HepG2 (cell line): ENCODE measurements at places on chromosomes 1 and 21. TPM values are rescaled to one million over a fixed set of nuclear protein-coding genes. Genes with fewer than 3 reads are reported as not detected.
A peak's percentile ranks its signal among the peaks of the same experiment; 100 is the strongest.

- H3K4me1 ChIP-seq = peaks cover 27% of the 10 kb centered on the region
- DNase-seq = no peak
- H3K36me3 ChIP-seq = no peaks in the 10 kb centered on the region
- no peak overlapping the region for H3K4me3 ChIP-seq
- H3K27ac ChIP-seq = no peak overlapping the region
These were observed 4.7 kb upstream of the F5 start for GRCh38 chr1:169590932-169591331.

- H3K27ac ChIP-seq = no peak overlapping the region
- no peaks in the 10 kb centered on the region for H3K36me3 ChIP-seq
- H3K4me1 ChIP-seq = no peaks in the 10 kb centered on the region
- no peak overlapping the region for H3K4me3 ChIP-seq
- DNase-seq = no peak
These were observed 19.1 kb downstream of the SELP start for GRCh38 chr1:169610858-169611257.

DNA sequence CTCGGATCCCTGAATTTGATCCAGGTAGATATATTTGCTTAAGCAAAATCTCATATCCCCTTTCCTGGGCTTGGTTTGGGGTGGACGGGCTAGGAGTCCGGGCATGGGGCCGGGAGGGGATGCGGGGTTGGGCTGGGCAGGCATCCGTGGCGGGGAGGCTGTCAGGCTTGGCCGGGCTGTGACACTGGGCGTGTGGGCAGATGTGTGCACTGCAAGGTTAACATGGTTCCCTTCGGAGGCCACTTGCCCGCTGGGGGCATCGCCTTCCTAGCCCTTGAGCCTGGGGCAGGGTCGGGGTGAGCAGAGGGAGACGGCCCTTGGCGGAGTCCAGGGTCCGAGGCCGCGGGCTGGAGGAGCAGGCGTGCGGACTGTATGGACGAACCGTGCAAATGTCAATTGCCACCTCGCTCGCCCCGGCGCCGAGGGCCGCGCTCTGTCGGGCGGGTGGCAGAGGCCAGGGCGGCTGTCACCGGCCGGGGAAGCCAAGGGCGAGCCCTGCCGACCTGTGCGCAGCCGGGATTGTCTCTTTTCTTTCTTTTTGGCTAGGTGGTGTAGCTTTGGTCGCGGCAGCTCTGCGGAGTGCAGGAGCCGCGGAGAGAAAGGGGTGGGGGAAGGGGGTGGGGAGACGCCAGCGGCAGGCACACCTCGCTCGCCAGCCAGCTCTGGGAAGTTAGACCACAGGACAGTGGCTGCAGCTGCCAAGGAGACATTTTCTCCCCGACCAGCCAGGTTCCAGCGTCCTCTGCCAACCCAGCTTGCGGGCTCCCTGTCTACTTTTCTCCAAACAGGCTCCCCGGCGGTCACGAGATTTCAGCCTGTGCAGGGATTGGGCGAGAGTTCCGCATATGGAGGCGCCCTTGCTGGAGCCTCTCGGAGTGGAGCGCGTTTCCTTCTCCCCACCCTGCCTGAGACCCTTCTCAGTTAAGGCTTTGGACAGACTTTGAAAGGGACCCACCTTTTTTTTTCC, 1.3 kb downstream of the RCOR3 start:
- DNase-seq = peak; percentile 66
- peaks cover 26% of the 10 kb centered on the region; the same call in 1 of the 2 replicates for H3K4me1 ChIP-seq
- peak overlapping the region; percentile 97 for H3K4me3 ChIP-seq
- H3K36me3 ChIP-seq = no peaks in the 10 kb centered on the region

GRCh38 chr1:205604825-205605505, 26.8 kb downstream of the ELK4 start:
- H3K36me3 ChIP-seq = peaks cover 4% of the 10 kb centered on the region; the same call in 1 of the 2 replicates
- peaks cover 25% of the 10 kb centered on the region for H3K4me1 ChIP-seq
- H3K4me3 ChIP-seq = no peak overlapping the region
- H3K27ac ChIP-seq = no peak overlapping the region
- no peaks in the 10 kb centered on the region for H3K27me3 ChIP-seq

GRCh38 chr1:212975111-212975918, 25.0 kb downstream of the VASH2 start:
- no peaks in the 10 kb centered on the region for H3K4me1 ChIP-seq
- H3K27ac ChIP-seq = no peak overlapping the region
- DNase-seq = no peak
- no peak overlapping the region for H3K4me3 ChIP-seq
- no peaks in the 10 kb centered on the region for H3K36me3 ChIP-seq
- no peaks in the 10 kb centered on the region; the same call in 1 of the 2 replicates for H3K27me3 ChIP-seq

DNA sequence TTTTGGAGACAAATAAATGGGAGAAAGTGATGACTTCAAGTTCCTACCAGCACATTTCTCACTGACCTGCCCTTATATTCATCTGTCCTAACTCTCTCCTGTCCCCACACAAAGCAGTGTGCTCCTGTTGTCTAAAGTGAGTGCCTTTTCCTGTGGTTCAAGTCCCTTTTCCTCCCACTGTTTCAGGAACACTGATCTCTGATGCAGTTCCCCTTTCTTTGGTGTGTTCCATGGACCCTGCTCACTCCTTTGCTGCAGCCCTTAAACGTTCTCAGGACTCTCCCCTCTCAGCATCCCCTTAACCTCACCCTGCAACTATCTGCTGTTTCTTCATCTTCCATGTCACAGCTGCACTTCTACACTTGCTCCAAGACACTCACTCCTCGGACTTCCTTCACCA, 195.8 kb upstream of the ETV3 start:
- H3K36me3 ChIP-seq = no peaks in the 10 kb centered on the region
- no peak overlapping the region for H3K4me3 ChIP-seq
- no peak for DNase-seq
- H3K4me1 ChIP-seq = no peaks in the 10 kb centered on the region
- H3K27me3 ChIP-seq = no peaks in the 10 kb centered on the region
- H3K27ac ChIP-seq = no peak overlapping the region

DNA sequence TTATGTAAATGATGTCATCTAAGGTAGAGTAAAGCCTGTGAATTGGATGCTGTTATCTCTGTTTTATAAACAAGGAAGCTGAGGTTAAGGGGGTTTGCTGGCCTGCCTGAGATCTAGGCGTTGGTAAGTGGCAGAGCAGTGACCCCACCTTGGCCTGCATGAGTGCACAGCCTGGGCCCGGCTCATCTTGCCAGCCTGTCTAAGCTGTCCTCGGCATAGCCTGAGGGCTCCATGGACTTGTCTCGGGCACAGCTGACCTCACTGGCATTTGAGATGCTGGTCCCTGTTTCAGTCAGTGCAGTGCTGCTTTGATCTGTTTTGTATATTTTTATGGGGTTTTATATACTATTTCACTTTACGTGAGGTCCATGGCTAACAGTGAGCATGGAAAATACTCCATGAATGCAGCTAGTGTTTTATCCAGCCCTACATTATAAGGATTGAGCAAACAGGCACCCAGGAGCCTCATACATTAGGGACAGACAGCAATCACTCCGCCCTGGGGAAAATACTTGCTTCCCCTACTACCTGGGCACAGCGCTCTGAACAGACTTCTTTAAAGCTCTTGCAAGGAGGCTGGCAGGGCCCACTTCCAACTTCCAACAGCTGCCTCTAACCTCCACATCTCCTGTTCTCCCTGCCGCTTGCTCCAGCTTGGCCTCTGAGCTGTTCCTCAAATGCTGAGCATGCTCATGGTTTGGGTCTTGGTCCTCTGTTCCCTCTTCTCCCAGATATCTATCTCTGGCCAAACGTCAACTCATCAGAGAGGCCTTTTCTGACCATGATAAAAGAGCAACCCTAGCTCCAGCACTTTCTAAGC, 150.6 kb upstream of the HMGB4 start:
- no peak for DNase-seq
- no peak overlapping the region for H3K4me3 ChIP-seq
- H3K36me3 ChIP-seq = no peaks in the 10 kb centered on the region
- H3K27ac ChIP-seq = no peak overlapping the region
- no peaks in the 10 kb centered on the region for H3K4me1 ChIP-seq
- no peaks in the 10 kb centered on the region for H3K27me3 ChIP-seq

DNA sequence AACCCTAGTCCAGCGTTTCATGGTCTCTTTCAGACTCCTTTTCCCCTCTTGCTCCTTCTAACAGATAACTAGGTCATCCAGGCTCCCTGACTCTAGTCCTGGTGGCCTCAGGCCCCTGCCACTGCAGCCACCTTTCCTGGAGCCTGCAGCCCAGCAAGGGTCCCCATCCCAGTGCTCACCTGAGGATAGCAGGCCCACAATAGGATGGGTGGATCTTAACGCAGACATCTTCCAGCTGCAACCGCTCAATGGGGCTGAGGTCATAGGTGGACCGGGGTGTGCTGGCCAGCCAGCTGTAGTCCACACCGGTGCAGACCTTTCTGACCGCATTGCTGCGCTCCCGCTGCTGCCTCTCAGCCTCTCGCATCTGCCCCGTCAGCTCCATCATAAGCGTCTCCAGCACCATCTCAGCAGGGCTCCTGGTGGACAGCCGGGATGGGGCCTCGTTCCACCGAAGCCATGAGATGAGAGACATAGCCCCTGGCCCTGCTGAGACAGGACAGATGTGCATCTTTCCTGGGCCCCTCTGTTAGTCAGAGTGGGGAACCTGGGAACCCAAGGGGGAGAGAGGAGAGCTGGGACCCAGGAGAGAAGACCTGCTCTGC, 10.9 kb downstream of the RD3 start:
- H3K36me3 ChIP-seq = no peaks in the 10 kb centered on the region
- peaks cover 32% of the 10 kb centered on the region for H3K27me3 ChIP-seq
- no peak overlapping the region for H3K4me3 ChIP-seq
- no peak overlapping the region for H3K27ac ChIP-seq
- H3K4me1 ChIP-seq = 0 out of 2 replicates have a peak, but pooled peaks cover 9% of the 10 kb centered on the region

DNA sequence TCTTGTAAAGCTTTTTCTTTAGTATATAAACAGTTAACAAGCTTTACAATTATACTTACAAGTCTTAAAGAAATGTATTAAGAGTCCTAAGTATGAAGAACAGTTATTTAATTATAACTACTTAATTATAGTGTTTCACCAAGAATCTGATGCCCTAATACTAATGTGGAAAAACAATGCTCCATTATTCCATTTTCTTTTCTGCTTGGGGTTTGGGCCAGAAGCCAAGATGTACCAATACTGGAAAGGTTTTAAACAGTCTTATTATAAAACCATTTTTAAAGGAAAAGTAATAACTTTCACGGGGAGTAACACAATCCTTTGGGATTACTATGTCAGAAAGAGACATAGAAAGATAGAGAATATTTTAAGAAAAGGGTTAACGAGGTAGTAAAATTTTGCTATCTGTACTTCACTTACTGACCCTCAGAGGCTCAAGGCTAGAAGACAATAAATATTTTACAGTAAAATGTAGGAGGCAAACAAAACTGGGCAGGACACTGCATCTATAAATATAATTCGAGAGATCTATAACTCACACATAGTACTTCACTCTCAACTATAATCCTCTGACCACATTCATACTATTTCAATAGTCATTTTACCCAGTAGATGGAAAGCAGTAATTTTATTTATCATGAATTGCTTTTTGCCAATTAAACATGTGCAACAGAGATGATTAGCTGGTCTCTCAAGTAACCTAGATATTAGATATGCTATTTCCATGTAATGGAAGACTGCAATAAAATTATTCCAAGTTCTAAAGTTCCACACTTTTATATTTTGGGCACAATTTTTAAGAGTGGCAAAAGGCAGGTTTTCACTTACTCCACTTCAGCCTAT, 63.9 kb downstream of the LTN1 start:
- H3K27me3 ChIP-seq = no peaks in the 10 kb centered on the region
- no peak for DNase-seq
- H3K27ac ChIP-seq = no peak overlapping the region
- H3K4me1 ChIP-seq = peaks cover 5% of the 10 kb centered on the region

GRCh38 chr1:40270152-40270834, 12.3 kb downstream of the ZMPSTE24 start:
- DNase-seq = no peak
- H3K27me3 ChIP-seq = no peaks in the 10 kb centered on the region
- no peak overlapping the region for H3K27ac ChIP-seq
- H3K4me1 ChIP-seq = no peaks in the 10 kb centered on the region
- peaks cover 8% of the 10 kb centered on the region for H3K36me3 ChIP-seq

- DNase-seq = no peak
- H3K27me3 ChIP-seq = no peaks in the 10 kb centered on the region
- no peak overlapping the region for H3K4me3 ChIP-seq
- H3K27ac ChIP-seq = no peak overlapping the region
- no peaks in the 10 kb centered on the region for H3K36me3 ChIP-seq
These were observed 73.3 kb upstream of the PAXBP1 start for GRCh38 chr21:32844653-32845436.

- H3K27me3 ChIP-seq = peaks cover 28% of the 10 kb centered on the region; the same call in 2 of the 3 replicates
- no peak for DNase-seq
- H3K4me3 ChIP-seq = no peak overlapping the region
These were observed 4.2 kb downstream of the MYOG start for GRCh38 chr1:203081465-203082230.

DNA sequence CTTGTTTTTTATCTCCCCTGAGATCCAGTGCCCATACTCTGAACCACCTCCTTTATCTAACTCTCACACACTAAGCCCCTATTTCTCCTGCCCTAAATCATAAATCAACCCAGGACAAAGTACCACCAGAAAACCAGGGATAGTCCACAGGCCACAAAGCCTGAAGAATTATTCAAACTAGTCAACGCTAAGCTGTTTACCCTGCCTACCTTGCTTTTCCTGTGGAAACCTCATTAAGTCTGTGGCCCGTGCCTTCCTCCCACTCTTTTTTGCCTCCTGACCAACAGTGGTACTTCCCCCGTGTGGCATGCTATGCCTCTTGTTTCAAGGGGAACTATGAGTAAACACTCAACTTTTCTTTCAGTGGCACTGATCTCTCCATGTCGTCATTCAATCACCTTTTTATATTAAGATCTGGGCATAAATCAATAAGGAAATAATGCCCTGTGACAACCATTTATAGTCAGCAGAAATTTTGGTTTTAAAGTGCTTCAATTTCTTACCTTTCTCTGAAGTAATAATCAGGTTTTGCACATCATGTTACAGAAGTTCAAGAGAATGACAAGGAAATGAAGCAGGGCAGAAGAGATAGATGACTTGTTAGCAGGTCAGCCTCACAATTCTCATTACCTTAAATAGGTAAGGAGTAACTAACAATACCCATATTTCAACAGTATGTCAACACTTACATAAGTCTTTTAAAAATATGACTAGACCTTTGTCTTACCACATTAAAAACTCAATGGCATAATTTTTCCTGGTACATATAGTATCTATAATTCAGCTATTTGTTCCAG, 32.1 kb downstream of the EYA3 start:
- H3K36me3 ChIP-seq = peaks cover 7% of the 10 kb centered on the region; the same call in 2 of the 3 replicates
- no peak for DNase-seq
- no peaks in the 10 kb centered on the region for H3K4me1 ChIP-seq
- H3K27me3 ChIP-seq = no peaks in the 10 kb centered on the region

DNA sequence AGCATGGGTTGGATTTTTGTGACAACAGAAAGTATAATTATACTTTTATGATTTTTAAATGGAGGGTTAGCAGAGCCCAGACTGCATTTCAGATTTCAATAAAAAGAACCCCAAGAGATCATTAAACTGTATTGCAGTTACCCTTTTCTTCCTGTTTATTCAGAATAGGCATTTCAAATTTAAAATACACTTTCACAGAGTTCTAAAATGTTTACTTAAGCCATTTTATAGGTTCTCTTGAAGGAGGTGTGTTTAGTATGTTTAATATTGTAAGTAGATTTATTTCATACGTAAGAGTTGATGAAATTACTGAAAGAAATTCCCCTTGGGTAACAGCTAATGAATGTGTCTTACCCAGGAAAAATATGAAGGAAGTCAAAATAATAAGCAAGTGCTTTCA, 17.4 kb downstream of the UAP1 start:
- H3K4me1 ChIP-seq = no peaks in the 10 kb centered on the region
- H3K4me3 ChIP-seq = no peak overlapping the region
- H3K27me3 ChIP-seq = no peaks in the 10 kb centered on the region
- no peak for DNase-seq
- peaks cover 58% of the 10 kb centered on the region for H3K36me3 ChIP-seq
- H3K27ac ChIP-seq = no peak overlapping the region

The F13B gene
- 1.9 and 2.7 TPM in 2 replicates for total RNA-seq

The SLFNL1 gene
- total RNA-seq = 0.07 TPM in 1 of 2 replicates, not detected in the other

The CFAP74 gene
- total RNA-seq = 0.27 TPM in 1 of 2 replicates, not detected in the other

The TRABD2B gene
- not detected in 2 replicates for total RNA-seq

The CD244 gene
- 0.09 TPM in 1 of 2 replicates, not detected in the other for total RNA-seq
